ENCODE measurements at places on chromosomes 6 and 20.

DNA sequence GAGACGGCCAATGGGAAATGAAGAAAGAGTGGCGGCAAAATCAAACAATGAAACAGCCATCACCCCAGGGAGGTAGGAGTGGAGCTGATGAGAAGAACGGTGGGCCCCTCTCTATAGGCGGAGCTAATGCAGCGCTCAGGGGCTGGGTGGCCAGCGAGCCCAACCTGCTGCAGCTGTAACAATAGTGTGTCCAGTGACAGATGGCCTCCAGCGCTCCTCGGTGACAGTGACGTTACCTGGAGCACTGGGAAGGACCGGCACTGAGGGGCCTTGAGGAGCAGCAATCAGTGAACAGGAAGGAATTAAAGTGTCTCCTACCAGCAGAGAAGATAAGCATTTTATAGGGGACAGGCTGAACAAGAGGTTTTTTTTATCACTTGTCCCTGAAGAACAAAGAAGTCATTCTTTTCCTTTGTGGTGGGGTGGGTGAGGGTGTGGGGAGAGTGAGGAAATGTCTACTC lies 81.6 kb downstream of the FOXA2 start:
- no peak for DNase-seq

- no peak for DNase-seq
These were observed 29.7 kb downstream of the STK35 start for GRCh38 chr20:2131366-2131765.

DNA sequence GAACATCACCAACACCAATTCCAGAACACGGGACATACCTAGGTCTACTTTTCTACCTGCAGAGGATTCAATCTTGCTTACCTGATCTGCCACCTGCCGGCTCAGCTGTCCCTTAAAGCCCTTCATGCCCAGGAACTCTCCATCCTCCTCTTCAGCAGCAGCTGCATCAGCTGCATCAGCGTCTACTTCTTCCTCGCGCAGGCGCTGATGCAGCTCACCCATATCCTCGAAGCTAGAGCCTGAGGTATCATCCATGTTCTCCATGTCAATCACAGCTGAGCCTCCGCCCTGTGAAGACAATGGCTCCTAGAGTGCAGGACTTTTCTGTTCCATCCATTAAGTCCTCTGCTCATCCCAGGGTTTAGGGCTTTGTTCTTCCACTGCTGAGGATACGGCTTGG lies 918 bp downstream of the YIPF3 start:
- no peak for DNase-seq

- DNase-seq = no peak
These were observed 27.9 kb upstream of the ZBP1 start for GRCh38 chr20:57647933-57648785.

- no peak for DNase-seq
These were observed 194.9 kb downstream of the KIF6 start for GRCh38 chr6:39530201-39530759.

GRCh38 chr20:59987135-59987534 lies 28.9 kb downstream of the CDH26 start:
- DNase-seq = no peak
